Activated CD4-positive, alpha-beta T cell treated with anti-CD3 and anti-CD28 coated beads, Interleukin-2, amount 50 U/mL, for 48 hours (primary cell): ENCODE measurements at places on chromosomes 11 and 22.
A peak's percentile ranks its signal among the peaks of the same experiment; 100 is the strongest.

GRCh38 chr22:33302049-33302545 is 243.9 kb upstream of the SYN3 start:
- DNase-seq: peak; percentile 75

- no peak for DNase-seq
These were observed 74.3 kb downstream of the SHANK2 start for GRCh38 chr11:71178076-71178475.

- peak; percentile 84 for DNase-seq
These were observed 45.0 kb downstream of the OR4D9 start for GRCh38 chr11:59556115-59556916.

GRCh38 chr11:68469642-68470041 is 9.1 kb downstream of the PPP6R3 start:
- DNase-seq: no peak

DNA sequence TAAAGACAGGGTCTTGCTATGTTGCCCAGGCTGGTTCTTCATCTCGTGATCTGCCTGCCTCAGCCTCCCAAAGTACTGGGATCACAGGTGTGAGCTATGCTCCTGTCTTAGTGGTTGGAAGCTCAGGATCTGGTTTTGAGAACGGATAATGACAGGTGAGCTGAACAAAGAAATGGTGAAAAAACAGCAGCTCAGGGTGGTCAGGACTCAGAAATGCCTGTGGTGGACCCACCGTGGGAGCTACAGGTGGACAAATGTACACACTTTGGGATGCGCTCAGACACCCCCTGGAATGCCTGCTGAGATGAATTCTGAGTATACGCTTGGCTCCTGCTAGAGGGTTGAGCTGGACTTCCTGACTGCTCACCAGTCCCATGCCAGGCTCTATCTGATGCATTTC is 9.5 kb downstream of the RFPL1 start:
- no peak for DNase-seq

- no peak for DNase-seq
These were observed 16.8 kb downstream of the AMBRA1 start for GRCh38 chr11:46577058-46577457.
